ENCODE measurements at places on chromosomes 2 and 18.
A peak's percentile ranks its signal among the peaks of the same experiment; 100 is the strongest.

- no peak for DNase-seq
Observed at GRCh38 chr2:237359518-237359840, 54.5 kb downstream of the COL6A3 start.

DNA sequence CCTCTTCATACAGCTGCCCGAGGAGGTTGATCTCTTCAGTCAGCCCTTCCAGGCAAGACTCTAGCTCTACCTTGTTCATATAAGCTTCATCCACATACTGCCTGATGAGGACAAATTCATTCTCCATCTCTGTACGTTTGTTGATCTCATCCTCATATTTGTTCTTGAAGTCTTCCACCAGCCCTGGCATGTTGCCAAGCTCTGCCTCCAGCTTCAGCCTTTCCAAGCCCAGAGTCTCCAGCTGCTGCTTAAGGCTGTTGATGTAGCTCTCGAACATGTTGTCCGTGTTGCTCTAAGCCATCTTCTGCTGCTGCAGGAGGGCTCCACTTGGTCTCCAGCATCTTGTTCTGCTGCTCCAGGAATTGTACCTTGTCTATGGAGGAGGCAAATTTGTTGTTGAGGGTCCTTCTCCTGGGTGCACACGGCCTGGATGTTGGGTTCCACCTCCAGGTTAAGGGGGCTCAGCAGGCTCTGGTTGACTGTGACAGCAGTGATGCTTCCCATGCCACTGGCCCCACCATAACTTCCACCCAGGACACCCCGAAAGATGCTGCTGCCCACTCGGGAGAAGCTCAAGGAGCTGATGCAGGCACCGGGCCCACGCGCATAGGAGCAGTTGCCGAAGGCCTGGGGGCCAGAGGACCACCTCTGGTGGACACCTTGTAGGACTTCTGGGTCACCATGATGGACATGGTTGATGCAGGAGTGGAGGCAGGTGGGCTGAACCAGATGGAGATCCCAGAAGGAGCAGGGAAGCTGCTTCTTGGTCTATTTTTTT lies 30.3 kb downstream of the ICA1L start:
- DNase-seq = no peak

DNA sequence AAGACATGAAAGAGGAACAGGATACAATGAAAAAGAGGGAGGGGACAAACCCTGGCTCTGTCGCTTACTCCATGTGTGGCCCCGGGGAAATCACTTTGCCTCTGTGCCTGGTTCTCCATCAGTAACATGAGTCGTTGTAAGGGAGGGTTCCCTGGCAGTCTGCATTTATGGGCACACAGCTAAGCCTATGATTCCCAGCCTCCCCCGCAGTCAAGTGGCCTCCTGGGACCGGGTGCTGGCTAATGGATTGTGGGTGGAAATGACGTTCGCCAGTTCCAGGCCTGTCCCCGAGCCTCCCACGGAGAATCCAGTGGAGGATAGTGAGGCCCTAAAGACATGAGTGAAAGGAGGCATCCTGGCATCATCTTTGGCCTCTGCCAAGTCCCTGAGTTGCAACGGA lies 42.7 kb downstream of the SFXN5 start:
- DNase-seq = peak; percentile 11

DNA sequence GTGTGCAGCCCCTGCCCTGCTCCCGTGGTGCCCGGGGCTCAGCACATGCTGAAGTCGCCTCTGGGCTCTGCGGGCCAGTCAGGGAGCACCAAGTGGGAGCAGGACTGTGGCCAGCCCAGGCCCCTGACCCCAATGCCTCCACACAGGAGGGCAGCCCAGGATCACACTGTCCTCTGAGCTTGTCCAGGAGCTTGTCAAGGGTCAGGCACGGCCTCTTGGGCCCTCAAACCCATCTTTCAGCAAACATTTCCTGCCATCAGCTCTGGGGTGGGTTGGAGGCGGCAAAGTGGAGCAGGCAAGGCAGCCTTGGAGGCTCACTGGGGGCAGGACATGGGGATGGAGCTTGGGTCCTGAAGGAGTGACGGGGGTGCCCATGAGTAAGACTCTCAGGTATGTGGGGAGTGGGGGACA lies 10.3 kb downstream of the SNED1 start:
- DNase-seq = no peak
